ENCODE measurements at places on chromosomes 1 and 21.

DNA sequence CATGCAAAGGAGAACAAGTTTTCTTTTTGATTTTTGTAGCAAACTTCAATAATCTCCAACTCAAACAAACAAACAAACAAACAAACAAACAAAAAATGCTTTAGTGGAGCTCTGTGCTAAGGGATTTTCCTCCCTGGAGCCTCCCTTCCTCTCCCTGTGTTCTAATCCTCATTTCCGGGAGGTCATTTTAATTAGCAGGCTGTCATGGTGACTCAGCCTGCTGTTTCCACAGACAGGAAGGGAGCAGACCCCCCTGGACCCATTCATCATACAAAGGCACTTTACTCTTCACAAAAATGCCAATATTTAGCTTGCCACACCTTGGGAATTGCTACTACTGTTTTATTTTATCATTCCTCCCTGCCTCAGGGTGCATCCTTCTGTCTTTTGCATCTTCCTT is 61.0 kb upstream of the SPATA6 start:
- no peak for DNase-seq

DNA sequence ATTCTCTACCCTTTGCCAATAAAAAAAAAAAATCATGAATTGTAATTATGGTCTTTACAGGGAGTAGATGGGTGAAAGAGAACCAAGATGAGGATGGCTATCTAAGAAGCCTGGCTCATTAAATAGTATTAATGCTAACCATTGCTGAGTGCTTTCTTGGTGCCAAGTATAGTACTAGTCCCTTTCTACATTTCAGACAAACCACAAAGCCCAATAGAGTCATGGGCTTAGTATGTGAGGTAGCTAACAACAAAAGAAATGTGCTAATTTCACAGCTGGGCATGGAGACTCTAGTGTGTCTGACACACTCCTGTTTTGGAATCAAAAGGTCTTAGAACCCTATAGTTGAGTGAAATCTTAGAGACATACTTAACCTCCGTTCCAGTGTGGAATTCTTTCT is 84.5 kb upstream of the ESRRG start:
- no peak for DNase-seq

DNA sequence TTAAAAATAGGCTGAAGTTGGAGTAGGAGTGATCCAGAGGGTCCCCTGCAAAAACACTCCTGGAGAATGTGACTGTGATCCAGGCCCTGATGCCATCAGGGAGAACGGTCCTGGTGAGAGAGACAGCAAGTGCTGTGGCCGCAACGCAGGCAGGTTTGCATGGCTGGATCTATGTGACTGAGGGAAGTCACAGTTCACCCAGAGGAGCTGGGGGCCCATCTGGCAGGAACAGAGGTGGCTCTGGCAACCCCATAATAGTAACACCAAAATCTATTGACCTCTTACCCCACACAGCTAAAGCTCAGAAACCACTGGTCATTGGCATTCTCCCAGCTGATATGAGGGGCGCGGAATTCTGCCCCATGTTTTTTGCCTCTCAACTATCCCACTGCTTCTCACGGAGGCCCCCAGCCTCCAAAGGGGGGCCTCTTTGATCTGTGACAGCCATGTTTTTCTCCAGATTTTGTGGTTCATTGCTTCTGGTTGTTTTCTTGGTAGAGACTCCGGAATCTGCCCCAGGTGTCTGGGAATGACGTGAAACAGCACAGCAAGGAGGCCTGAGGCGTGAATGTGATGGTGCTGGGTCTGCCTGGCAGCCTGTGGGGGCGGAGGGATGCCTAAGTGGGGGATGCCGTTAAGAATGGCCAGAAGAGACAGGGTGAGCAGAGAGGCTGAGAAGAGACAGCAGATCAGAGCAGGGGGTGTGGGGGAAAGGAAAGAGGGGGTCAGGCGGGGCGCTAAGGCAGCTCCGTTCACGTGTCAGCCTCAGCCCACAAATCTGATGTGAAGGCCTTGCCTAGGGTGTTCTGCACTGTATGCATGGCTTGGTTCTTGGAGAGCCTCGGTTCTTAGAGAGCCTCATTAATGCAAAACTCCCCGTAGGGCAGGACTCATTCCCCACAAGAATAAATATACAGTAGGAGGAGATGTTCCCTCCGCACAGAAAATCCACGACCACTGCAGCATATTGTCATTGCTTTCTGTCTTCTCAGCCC is 23.5 kb downstream of the CASP9 start:
- DNase-seq = no peak

GRCh38 chr1:175725684-175726083 is 17.7 kb downstream of the TNR start:
- peak; percentile 19 for DNase-seq

- no peak for DNase-seq
These were observed 53.6 kb downstream of the WARS2 start for GRCh38 chr1:119086830-119087229.

DNA sequence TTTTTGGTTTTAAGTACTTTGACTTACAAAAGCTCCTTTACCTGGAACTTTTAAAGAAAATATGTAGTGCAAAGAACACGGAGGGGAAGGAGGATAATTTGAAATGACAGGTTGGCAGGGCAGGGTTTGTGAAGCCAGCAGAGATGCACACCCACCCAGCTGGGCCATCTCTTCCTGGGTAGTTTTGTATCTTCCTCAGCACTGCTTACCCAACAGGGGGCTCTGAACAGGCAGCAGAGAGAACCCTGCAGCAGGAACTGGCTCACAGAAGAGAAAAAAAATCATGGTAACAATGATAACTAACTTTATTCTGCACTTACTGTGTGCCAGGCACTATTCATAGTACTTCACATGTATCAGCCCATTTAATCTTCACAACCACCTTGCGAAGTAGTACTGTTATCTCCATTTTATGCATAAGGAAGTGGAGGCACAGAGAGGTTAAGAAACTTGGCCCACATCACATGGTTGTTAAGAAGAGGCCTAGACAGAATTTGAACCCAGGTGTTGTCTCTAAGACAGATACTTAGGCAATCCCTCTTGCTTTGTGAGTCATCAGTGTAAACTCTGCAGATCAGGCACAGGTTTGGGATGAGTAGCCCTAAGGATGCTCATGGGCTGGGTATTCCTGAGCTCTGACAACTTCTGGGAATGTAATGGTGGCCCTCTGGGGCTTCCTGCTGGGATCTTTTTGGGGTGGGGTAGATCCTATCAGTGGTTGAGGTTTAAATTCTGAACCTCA is 60.8 kb downstream of the ELK4 start:
- no peak for DNase-seq

DNA sequence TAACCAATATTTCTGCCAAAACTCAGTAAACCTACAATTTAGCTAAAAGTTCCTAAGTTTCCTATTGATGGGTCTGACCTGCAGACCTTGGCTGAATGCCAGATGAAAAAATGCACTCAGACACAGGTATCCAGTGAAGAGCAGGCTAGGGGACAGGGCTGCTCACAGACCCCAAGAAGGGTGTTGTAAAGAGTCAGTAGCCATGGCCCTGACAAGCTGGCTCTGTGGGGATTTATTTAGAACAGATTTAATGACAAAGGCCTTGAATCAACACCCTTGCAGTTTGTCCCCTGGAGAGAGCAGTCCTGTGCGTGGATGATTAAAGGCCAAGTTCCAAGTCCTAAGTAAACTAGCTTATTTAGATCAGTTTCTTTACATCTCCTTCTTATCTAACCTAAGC is 1243.2 kb upstream of the ADGRL4 start:
- no peak for DNase-seq

- no peak for DNase-seq
These were observed 21.8 kb downstream of the YBX1 start for GRCh38 chr1:42703888-42704464.

GRCh38 chr1:16181887-16182719 is 26.2 kb upstream of the EPHA2 start:
- DNase-seq = peak; percentile 87

DNA sequence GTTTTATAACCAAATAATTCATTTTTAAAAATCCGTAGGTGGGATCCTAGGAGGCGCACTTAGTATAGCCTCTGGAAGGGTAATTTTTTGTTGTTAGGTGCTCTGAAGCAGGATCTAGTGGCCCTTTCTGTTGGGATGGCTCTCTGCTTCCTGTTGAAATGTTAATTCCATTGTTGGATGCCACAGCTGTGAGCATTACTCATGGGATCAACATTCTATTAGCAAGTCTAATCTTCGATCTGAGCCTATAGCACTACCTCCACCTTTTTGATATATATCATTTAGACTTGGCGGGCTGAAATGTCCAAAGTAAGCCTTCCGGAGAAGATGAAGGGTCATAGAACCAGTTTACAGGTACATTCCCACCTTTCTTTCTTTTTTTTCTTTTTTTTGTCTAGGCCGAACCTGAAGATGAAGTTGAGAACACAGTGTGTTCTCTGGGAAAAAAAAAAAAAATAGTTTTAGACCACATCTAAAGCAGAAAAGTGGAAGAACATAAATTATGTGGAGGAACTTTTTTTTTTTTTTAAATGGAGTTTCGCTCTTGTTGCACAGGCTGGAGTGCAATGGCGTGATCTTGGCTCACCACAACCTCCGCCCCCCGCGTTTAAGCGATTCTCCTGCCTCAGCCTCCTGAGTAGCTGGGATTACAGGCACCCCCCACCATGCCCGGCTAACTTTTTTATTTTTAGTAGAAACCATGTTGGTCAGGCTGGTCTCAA is 1.4 kb downstream of the CXADR start:
- peak; percentile 27 for DNase-seq

GRCh38 chr1:47918257-47918867 is 78.8 kb downstream of the TRABD2B start:
- DNase-seq = peak; percentile 91

GRCh38 chr1:94071976-94072375 is 49.0 kb downstream of the ABCA4 start:
- no peak for DNase-seq

GRCh38 chr1:234629026-234629425 is 19.0 kb upstream of the IRF2BP2 start:
- no peak for DNase-seq

DNA sequence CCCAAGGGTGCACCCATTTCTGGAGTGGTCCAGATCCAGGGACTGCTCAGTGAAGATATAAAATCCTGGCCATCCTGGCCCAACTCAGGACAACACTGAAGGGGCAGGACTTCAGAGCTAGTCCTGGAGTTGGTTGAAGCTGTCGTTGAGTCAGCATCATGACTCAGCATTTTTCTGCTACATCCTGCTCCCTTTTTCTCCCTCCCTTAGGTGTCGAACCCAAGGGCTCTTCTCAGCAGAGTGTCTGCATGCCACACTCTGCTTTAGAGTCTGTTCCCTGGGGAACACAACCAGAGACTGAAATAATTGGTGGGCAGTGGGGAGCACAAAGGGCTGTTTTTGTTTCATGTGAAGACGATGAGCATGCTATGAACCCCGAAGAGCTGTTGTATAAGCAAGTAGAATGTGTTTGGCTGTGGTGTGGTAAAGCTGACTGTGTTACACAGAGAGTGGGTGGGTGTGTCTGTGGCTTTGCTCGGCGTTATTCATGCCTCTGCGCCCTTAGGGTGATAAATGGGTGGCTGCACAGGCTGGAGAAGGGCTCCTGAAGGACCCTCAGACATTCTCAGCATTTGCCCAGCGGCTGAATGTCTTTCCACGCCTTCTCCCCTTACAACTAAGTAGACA is 167.2 kb downstream of the CYYR1 start:
- no peak for DNase-seq

DNA sequence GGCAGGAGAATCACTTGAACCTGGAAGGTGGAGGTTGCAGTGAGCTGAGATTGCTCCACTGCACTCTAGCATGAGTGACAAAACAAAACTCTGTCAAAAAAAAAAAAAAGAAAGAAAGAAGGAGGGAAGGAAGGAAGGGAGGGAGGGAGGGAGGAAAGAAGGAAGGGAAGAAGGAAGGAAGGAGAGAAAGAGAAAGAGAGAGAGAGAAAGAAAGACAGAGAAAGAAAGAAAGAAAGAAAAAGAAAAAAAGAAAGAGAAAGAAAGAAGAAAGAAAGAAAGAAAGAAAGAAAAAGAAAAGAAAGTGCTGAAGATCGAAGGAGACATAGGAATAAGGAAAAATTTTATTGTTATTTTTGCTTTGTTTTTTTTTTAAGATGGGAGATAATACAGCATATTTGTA is 166.7 kb downstream of the SLC44A5 start:
- DNase-seq = no peak

DNA sequence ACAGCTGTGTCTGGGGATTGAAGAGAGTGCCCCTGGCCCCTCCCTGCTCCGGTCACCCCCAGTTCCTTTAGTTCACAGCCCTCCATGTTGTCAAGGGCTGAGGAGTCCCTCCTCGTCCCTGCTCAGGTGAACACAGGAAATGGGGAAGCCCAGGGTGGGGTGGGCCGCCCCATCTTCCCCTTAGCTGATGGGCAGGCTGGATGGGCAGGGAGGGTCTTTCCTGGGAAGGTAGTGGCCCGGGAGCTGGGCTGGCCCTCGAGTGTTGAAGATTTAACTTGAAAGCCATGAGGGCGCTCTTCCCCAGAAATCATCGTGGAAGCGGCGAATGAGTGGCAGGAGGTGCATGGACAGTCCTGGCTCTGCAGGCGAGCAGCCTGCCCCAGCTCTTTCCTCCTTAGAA is 18.3 kb upstream of the NPHP4 start:
- no peak for DNase-seq

GRCh38 chr21:19771881-19772280 is 1226.3 kb upstream of the NCAM2 start:
- no peak for DNase-seq

GRCh38 chr1:71228241-71228640 is 147.4 kb upstream of the ZRANB2 start:
- no peak for DNase-seq

- DNase-seq = no peak
These were observed 7.5 kb downstream of the ZNF692 start for GRCh38 chr1:248851390-248851789.

DNA sequence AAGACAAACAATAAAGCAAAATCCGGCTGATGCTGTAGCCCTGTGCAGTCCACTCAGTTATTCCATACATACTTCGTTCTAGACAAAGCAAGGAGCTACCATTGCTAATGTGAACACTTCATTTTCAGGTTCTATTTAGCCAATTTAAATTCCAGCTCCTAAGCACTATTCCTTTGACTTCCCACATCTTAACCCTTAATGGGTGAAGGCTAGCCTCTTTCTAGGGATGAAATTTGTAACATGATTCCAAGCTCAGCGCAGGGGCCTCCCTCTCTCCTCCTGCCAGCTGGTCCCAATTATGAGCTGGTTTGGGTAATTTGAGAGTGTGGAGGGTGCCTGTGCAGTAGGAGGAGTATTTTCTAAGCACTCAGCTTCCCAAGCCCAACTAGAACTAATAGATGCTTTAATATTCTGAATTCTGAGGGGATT is 53.9 kb upstream of the PTGFRN start:
- DNase-seq = no peak

DNA sequence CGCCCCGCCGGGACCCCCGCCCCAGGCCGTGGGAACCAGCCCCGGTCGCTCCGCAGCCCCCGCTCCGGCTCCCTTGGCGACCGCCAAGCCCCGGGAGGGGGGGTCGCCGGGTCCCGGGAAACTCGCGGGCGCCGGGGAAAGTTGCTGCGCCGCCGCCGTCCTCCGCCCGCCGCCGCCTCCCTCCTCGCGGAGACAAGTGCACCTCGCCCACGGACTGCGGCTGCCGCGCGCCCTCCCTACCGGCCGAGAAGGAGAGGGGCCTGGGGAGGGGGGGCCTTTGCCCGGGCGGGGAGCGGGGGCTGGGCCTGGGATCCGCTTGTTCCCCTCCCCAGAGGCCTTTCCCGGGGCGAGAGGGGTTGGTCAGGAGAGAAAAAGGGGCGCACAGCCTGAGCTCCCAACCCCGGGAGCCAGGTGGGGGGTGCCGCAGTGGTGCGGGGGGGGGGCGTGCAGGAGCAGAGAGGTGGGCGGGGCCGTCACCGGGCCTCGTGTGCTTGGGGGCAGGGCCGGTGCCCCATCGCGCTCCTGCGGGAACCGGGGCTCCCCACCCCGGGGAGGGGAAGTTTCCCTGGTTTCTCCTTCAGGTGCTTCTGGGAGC is 592 bp downstream of the AGRN start:
- DNase-seq = no peak

- no peak for DNase-seq
These were observed 1.0 kb upstream of the CRTC2 start for GRCh38 chr1:153959454-153959853.

Data from HepG2 (cell line).